ENCODE measurements at places on chromosomes 7 and 10.
A peak's percentile ranks its signal among the peaks of the same experiment; 100 is the strongest.

- DNase-seq = no peak
Observed at GRCh38 chr10:54666192-54666591, 134.8 kb downstream of the PCDH15 start.

- no peak for DNase-seq
Observed at GRCh38 chr7:80686576-80686975, 48.1 kb downstream of the CD36 start.

DNA sequence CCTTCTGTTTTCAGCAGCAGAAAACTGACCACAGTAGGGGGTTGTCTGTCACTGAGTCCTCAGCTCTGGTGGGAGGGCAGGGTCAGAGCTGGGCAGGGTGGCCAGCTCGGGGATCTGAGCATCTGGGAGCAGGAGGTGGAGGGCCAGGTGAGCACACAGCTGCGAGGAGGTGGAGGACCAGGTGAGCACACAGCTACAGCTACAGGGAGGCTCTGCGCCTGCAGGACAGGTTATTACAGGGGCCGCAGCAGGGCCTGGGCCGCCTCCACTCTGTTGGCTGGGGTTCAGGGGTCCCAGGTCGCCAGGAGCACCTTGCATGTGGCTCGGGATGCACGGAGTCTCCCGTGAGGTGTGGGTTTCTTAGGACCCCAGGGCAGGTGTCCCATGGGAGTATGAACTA lies 52.4 kb upstream of the PRKAR1B start:
- DNase-seq = no peak

DNA sequence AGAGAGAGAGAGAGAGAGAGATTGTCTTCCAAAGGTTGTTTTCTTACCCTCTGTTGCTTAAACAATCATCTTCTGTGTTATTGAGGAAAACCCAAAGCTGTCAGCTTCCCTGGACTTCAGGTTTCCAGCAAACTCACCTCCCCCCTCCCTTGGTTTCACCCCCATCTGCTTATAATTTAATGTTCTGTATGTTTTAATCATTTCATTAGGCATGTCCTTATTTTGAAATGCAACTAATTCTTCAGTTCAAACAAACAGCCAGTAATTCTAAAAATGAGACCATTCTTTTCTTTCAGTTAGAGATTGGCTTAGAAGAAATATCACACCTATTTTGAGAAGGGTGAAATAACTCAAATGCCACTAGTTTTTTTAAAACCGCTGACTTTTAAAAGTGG lies 102.9 kb downstream of the FAM204A start:
- DNase-seq = no peak

DNA sequence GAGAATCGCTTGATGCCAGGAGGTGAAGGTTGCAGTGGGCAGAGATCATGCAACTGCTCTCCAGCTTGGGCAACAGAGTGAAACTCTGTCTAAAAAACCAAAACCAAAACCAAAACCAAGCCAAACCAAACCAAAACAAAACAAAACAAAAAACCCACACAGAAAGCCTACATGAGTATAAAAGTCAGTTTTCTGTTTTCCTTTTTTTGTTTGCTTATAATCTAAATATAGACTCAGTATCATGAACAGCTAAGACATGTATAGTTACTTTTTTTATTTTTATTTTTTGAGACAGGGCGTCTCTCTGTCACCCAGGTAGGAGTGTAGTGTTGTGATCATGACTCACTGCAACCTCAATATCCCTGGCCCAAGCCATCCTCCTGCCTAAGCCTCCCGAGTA lies 16.8 kb upstream of the MTPN start:
- no peak for DNase-seq

GRCh38 chr7:66522518-66522917 lies 106.2 kb upstream of the KCTD7 start:
- peak; percentile 26 for DNase-seq

GRCh38 chr10:80448209-80448942 lies 5.7 kb upstream of the TSPAN14 start:
- DNase-seq = no peak

- no peak for DNase-seq
Observed at GRCh38 chr7:140533394-140533872, 54.1 kb upstream of the MKRN1 start.

- no peak for DNase-seq
Observed at GRCh38 chr7:23211589-23211988, 29.7 kb downstream of the NUP42 start.

GRCh38 chr7:43553999-43554398 lies 28.9 kb upstream of the STK17A start:
- DNase-seq = peak; percentile 5

- DNase-seq = no peak
Observed at GRCh38 chr7:12583176-12583575, 12.7 kb downstream of the SCIN start.

- DNase-seq = no peak
Observed at GRCh38 chr10:79136236-79137005, 67.7 kb downstream of the ZMIZ1 start.

- DNase-seq = no peak
Observed at GRCh38 chr7:25495342-25496250, 267.3 kb upstream of the NPVF start.

GRCh38 chr10:110765513-110766319 lies 106.0 kb upstream of the PDCD4 start:
- DNase-seq = no peak

GRCh38 chr7:6011541-6011940 lies 2.5 kb downstream of the AIMP2 start:
- no peak for DNase-seq

DNA sequence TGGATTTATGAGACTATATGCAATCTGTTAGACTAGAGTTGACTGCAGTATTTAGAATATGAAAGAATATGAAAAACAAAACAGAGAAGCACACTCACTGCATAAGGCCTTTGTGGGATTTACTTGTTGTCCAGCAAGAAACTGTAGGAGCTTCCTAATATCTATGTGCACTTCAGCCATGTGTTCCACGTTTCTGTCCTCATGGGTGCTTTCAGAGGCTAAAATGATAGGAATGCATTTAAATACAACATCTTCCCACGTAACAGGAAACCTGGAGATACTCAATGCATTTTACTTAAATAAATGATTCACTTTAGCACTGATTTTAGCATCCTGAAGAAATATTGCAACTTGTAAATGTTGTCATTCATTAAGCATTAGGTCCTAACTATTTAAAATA lies 11.7 kb downstream of the HUS1 start:
- no peak for DNase-seq

- DNase-seq = no peak
Observed at GRCh38 chr10:113846036-113846435, 7.8 kb downstream of the DCLRE1A start.

DNA sequence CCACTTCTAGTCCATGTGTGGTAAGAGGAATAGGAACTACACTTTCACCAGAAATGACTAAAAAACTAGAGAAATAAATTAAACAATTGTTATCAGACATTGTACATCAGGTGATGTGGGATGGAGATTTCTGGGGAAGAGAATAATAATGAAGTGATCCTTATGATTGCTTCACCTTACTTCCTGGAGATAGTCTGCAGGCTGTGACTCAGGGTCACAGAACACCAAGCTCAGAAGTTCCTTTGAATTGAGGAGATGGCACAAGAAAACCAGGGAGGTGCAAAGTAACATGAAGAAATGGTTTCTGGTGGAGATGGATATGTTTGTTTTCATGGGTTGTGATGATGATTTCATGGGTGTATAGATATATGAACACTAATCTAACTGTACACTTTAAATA lies 44.5 kb downstream of the ZWINT start:
- DNase-seq = no peak

GRCh38 chr10:27399871-27400270 lies 104.2 kb upstream of the RAB18 start:
- no peak for DNase-seq
